ENCODE measurements at places on chromosomes 5 and 9. TPM values are rescaled to one million over a fixed set of nuclear protein-coding genes. Genes with fewer than 3 reads are reported as not detected.

The LTC4S gene
- polyA plus RNA-seq: 2.9 TPM

The SNX2 gene
- polyA plus RNA-seq: 133 TPM

The CD72 gene
- 1.8 TPM for polyA plus RNA-seq

The IFNA21 gene
- 0.13 TPM for polyA plus RNA-seq

The PCDHB13 gene
- 1.4 TPM for polyA plus RNA-seq

The IL9 gene
- polyA plus RNA-seq: not detected
